Lung (tissue), 17 donors: ENCODE measurements at places on chromosomes 4 and X. TPM values are rescaled to one million over a fixed set of nuclear protein-coding genes. Genes with fewer than 3 reads are reported as not detected.

Gene HAUS3
- total RNA-seq: 12.8 TPM

GRCh38 chrX:153576961-153577360 lies 22.0 kb downstream of the CCNQ start:
- DNase-seq: no peak

DNA sequence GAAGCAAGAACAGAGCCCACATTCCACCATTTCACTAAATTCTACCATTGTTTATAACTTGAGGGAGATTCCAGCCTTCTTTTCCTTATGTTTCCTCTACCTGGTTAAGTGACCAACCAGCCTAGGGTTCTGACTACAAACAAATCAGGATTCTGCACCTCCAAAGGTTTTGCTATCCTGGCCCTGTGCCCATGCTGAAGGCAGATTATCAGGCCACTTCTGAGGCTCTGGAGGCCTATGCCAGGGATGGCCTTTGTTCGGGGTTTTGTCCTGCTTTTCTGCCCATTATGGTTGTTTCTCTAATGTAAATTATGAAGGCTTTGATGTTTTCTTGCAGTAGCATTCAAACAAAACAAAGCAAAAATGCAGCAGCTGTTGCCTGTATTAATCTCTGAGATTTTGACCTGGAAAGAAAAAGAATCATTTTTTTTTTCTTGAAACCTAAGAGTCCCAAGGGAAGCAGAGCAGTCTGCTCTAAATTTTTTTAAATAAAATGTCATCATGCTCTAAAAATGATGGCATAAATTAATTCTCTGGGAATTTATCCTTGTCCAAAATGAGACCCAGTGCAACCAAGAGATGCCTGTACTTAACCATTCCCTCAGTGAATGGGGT lies 55.6 kb downstream of the RNF150 start:
- no peak for DNase-seq

DNA sequence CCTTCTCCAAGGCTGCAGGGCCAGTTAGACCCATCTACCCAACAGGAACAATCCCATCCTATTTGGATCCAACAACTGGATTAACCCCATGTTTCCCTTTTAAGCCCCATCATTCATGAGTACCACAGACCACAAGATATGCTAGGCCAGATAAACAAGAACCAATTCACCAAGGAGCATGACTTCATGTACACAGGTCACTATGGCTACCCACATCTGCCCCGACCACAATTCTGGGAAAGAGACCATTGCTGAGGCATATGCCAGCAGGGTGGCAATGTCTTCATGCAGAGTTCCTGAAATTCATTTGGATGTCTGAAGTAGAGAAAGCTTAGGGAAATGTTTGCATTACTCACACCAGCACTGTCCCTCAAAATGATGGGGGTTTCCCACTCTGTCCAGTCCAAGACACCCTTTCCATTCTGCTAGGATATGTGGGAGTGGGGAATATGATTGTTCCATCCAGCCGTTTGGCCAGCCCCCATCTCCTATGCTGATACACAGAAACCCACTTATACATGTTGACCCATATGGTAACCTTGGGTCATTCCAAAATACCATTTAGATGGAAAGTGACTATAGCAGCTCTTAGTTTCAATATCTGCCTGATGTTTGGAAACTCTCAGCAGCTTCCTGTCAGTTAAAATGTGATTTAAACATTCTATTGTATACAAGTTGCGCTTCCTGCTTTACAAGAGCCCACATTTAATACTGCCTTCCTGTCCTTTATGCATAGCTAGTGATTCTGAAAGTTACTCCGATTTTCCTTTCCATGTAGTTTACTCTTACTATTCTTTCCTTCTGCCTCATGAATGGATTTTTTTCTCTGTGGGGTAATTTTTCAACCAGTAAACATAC lies 129.0 kb downstream of the AMMECR1 start:
- no peak for DNase-seq

- DNase-seq: peak; percentile 60
These were observed 284.0 kb downstream of the BCOR start for GRCh38 chrX:39813631-39814277.

- peak; percentile 42 for DNase-seq
These were observed 458.1 kb downstream of the STIM2 start for GRCh38 chr4:27318740-27319139.

- no peak for DNase-seq
These were observed 56.5 kb downstream of the PRDM5 start for GRCh38 chr4:120865985-120866384.

GRCh38 chr4:61440321-61440720 lies 240.2 kb downstream of the ADGRL3 start:
- DNase-seq: no peak

Gene NLGN4X
- 5.0 TPM for total RNA-seq

- no peak for DNase-seq
These were observed 116.1 kb downstream of the GASK1B start for GRCh38 chr4:158056689-158057245.

GRCh38 chr4:172716291-172716690 lies 452.3 kb upstream of the GALNT7 start:
- no peak for DNase-seq

Gene OPHN1
- total RNA-seq: 11.3 TPM

Gene SH2D1A
- total RNA-seq: 0.46 TPM

DNA sequence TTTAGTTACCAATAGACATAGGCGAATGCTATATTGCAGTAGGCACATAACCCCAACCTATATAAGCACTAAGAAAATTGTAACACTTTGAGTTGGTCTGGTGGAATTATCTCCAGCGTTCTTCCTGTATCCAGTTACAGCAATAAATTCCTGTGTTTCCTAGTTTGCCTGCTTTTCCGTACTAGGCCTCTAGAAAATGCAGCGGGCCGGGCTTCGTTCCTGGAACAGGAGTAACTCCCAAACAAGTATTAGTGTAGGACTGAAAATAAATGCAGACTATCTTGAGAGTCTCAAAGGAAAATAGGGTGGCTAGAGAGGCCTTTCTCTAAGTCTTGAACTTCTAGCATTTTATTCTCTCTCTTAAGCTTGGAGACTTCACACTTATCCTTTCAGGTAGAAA lies 159.8 kb downstream of the OR13H1 start:
- no peak for DNase-seq

Gene CXorf49
- not detected for total RNA-seq

Gene TMSB4X
- total RNA-seq: 4,686 TPM

DNA sequence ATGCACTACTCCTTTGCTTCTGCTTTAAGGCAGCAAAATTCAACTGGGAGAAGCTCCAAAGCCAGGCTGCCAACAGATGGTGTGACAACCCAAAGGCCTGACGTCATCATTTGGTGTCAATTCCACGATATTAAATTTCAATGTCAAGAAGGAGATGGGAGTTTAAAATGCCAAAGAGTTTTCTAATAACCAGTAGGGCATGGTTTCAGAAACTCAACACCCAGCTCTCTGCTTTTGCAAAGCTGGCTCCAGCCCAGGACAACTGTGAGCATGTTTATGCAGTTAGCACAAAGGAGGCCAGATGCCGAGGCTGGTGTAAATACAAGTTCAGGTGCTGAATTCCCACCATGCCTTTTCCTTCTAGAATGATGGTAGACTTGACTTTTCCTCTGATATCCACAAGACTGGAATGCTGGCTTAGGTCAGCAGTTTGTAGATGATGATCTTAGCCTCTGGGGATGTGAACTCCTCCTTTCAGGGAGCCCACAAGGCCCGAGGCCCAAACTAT lies 67.3 kb downstream of the AFAP1 start:
- DNase-seq: peak; percentile 71

- no peak for DNase-seq
These were observed 37.2 kb upstream of the PTPN13 start for GRCh38 chr4:86556791-86557415.

DNA sequence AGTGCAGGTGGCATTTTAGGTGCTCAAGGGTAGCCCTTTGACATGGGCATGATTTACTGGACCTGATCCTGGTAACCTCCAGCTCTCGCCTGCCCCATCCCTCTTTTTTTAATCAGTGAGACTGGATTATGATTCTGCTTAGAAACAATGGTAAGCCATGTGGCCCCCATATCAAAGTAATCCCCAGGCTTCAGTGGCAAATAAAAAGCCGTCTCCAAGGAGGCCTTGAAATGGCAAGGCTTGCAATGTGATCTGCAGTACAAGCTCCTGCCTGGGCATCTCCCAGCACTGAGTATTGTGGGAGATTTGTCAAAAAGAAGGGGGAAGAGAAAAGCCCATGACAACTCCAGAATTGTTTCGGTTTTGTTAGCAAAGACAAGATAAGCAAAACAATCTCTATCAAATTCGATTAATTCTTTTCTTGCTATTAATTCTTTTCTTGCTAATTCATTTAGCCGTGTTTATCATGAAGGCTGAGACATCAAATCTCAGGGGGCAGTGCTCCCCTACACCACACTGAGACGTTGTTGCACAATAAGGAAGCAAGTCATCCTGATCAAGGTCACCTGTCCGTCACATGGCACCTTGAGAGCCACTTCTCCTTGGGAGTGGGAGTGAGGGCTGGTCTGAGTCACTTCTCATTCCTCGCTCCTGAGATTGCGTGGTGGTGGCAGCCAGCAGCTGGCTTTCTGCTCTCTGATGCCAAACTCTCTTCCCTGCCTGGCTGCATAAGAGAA lies 312.7 kb upstream of the GATB start:
- DNase-seq: peak; percentile 46

DNA sequence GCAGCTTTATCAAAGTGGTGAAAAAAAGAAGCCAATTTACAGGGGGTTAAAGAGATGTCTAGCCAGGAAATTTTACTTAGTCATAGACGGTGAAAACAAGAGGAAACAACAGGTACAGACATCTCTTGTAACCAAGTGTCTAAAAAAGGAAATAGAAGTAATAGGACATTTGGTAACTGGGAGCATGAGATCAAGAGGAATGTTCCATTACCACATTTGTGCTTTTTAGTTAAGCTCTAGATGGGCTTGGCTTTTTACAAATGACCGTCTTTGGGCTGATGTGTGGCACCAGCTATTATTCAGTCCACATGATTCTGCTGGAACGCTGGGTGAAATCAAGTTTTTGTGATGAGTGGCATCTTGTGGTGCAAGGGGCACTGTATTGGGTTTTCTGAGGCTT lies 179.5 kb downstream of the SMIM20 start:
- no peak for DNase-seq

DNA sequence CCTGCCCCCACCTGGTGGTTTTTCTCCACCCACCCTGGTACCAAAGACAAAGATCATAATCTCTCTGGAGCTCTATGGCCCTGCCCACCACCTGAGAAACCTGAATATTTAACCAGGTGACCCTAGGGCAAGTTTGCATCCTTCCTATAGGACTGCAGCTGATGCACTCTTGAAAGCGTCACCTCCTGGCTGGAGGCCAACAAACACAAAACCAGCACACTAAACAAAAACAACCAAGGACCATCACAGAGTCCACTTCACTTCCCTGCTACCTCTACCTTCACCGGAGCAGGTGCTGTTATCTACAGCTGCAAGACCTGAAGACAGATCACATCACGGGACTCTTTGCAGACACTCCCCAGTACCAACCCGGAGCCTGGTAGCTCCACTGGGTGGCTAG lies 296.7 kb upstream of the FGF13 start:
- DNase-seq: no peak

DNA sequence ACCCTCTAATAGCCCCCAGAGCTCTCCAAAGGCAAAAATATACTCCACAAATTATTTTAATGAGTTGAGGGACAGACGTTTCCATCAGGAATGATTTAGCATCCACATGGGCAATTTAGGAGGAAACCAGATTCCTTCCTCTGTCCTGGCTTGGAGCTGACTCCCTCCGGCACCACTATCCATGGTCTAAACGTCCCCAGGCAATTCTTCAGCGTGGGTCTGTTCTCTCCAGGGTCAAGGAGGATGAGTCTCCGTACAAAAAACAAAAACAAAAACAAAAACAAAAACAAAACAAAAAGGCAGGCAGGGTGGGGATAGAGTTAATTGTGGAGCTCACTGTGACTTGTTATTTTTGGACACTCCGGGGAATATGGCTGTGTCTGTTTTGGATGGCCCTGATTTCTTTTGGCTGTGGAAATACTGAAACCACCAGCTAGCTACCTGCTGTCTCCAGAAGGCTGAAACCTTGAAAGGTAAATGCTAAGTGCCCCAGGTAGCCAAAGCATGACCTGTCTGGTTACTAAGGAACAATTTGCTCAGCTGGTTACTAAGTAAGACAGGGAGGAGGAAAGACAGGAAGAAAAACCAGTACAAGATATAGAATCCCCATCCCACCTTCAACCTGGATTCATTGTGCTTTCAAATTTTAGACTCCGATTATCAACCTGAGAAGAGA lies 419.1 kb upstream of the LCORL start:
- no peak for DNase-seq

- no peak for DNase-seq
These were observed 888 bp downstream of the RAB28 start for GRCh38 chr4:13483136-13483767.

DNA sequence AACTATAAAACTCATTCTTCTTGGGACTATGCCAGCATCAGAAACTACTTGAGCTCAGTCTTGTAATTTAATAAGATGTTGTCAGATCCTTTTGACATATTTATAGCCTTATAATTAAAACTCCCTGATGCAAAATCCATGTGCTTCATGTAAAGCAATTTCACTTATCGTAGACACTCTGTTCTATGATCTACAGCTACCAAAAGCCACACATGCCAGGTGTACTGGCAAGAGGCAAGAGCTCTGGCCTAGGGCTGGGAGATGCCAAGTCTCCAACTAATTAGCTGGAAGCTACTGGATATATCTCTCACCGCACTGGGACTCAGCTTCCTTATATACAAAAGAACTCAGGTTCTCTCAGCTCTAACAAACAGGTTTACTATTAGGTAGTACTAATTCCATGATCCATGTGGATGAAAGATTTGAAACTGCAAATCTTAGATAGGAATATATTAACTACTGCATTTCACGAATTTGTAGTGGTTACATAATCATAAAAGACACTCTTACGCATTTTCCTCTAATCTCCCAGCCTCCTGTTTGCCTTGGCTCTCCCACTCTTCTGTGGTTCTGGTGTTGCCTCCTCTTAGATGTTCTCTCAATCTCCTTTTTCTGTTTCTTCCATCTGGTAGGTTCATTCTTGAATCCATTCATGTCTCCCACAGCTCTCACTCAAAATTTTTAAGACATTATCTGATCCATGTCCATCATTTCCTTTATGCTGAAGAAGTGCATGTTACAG lies 103.0 kb downstream of the HHIP start:
- no peak for DNase-seq

DNA sequence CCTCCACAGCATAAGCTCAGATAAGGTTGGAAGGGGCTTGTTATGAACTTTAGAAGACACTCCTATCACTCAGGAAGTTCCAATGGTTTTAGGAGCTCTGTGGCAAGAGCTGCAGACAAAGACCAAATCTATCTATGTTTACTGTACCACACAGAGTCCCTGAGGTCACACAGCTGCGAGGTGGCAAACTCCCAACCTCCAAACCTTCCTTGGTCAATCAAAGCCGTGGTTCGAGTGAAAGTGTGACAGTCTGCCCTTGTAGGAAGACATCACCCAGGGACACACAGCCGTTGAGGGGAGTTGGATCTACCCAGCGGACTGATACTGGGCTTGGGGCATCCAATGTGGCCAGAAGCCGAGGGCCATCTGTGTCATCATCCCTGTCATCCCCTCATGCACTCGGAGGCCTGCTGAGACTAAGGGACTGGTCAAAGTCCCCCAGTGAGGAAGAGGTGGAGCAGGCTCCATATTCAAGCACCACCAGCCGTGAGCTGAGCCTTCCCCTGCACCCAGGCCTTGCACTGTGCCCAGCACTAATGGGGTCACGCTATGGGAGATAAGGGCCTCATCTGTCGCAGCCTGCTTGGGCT lies 26.8 kb downstream of the MAN2B2 start:
- DNase-seq: no peak
